Esophagus squamous epithelium (tissue), 5 donors: ENCODE measurements at places on chromosomes 13 and 19.

- no peak for DNase-seq
Measured at GRCh38 chr19:58570770-58571574, 2.2 kb downstream of the MZF1 start.

- DNase-seq = no peak
Measured at GRCh38 chr13:112057439-112057735, 9.6 kb upstream of the SOX1 start.

DNA sequence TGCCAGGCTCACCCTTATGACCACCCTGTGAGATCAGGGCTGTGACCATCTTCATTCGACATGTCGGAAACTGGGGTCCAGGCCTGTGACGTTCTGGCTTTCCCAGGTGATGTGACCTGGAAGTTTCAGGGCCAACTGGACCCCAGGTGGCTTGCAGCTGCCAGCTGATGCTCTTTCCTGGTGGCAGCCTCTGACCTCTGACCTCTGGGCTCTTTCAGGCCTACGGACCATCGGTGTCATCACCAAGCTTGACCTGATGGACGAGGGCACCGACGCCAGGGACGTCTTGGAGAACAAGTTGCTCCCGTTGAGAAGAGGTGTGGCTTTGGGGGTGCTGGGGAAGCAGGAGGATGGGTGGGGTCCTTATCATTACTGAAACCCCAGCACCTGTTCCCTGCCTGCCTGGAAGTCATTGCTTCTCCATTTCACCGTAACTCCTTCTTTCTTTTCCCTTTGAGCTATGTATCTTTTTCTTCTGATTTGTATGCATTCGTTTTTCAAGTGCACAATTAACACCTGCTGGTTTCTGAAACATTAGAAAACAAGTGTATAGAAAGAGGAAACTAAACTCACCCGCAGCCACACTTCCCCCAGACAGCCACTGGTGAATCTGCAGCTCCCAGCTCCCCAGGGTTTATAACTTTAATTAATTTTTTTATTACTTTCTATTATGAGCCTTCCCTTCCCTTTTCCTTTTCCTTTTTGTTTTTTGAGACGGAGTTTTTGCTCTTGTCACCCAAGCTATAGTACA is 58.9 kb downstream of the TMED1 start:
- DNase-seq = no peak

- DNase-seq = no peak
Measured at GRCh38 chr13:37443538-37443937, 155.0 kb downstream of the POSTN start.

DNA sequence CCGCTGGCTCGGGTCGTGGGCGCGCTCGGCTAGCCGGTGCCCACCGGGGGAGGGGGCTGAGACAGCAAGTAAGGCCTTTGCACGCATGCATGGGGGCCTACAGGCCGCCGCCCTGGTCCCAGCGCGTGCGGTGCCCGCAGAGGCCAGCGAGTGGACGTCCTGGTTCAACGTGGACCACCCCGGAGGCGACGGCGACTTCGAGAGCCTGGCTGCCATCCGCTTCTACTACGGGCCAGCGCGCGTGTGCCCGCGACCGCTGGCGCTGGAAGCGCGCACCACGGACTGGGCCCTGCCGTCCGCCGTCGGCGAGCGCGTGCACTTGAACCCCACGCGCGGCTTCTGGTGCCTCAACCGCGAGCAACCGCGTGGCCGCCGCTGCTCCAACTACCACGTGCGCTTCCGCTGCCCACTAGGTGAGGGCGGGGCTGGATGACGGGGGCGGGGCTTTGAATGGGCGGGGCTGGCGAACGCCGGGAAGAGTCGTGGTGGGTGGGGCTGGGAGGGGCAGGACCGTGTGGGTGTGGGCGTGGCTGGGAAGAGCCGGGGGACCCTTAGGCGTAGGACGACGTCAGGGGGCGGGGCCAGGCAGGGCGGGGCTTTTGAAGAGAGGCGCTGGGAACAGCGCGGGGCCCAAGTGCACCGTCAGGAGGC is 2.1 kb downstream of the CILP2 start:
- DNase-seq = no peak

GRCh38 chr19:18091217-18091608 is 4.5 kb upstream of the IL12RB1 start:
- no peak for DNase-seq

DNA sequence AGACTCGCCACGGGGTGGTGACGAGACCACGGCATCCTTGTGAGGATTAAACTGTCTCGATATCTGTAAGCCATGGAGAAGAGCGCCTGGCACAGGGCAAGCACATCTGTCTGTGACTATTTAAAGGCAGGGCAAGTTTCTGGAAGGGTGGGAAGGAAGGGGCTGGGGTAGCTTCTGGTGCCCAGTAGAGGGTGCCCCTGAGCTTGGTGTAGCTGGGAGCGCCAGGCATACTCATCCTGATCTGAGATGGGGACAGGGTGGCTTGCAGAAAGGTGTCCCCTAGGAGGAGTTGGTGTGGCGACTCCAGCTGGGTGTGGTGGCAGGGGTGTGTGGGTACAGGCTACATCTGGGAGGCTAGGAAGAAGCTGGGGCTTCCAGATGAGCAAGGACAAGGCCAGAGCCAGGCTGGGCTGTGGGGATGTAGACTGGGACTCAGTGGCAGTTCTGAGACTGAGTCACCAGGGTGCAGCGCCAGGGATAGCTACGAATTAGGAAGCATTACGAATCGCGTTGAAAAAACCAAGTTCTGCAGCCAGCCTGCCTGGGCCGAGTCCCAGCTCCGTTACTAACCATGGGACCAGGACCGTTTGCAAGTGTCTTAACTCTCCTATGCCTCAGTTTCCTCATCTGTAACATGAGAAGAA is 23.1 kb upstream of the ASPDH start:
- no peak for DNase-seq

- DNase-seq = no peak
Measured at GRCh38 chr19:17475541-17476115, 5.3 kb downstream of the SLC27A1 start.

DNA sequence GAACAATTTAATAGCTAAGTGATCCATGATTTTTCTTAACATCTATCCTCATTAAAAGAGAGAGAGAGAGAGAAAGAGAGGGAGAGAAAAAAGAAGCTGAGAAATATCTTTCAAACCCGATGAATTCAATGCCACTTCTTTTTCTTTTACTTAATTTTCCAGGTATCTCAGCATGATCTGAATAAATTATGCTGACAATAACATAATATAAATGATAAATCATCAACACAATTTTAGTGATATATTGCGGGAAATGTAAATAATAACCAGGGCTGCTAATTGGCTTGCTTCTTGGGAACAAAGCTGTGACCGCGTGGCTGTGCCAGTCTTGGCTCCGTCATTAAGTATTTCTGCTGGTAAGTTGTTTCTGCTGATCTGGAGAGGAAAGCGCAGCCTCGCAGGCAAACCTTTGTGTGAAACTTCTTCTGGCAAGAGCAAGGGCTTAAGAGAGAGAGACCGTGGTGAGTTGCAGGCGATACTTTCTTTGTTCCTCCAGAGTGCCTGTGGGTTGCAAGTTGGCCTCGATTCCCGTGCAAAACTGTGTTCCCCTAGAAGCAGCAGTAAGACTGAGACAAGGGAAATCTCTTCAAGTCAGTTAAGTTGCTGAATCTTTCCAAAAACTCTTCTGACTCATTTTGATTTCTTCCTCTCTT is 489.1 kb upstream of the TSHZ3 start:
- no peak for DNase-seq

- no peak for DNase-seq
Measured at GRCh38 chr13:33318744-33319143, 33.2 kb upstream of the STARD13 start.

DNA sequence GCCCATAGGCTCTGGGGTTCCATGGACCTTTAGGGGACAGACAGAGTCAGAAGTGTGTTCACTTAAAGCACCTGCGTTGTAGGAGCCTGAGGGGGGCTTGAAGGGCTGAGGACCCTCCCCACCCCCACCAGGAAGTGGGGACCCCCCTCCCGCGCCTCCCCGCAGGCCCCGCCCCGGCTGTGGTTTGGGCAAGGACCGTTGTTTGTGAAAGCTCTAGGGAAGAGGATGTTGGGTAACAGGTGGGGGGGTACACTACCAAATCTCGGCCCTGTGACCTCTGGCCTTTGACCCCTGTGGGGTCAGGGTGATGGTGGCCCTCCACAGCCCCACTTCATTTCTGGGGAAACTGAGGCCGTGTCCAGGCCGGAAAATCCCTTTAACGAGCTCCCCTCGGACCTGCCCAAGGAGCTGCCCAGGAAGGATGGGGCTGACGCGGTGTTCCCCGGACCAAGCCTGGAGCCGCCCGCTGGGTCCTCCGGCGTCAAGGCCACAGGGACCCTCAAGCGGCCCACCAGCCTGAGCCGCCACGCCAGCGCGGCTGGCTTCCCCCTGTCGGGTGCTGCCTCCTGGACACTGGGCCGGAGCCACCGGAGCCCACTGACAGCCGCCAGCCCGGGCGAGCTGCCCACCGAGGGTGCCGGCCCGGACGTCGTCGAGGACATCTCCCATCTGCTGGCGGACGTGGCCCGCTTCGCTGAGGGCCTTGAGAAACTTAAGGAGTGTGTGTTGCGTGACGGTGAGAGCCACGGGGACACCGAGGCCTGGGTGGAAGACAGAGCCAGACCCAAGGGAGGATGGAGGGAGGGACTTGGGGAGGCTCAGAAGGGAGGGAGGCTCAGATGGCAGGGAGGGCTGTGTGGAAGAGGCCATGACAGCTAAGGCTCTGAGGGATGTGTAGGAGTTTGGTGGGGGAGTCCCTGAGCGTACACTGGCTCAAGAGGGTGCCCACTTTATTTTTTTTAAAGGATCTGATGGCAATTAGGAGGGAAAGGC is 1.3 kb downstream of the ARHGAP45 start:
- no peak for DNase-seq

DNA sequence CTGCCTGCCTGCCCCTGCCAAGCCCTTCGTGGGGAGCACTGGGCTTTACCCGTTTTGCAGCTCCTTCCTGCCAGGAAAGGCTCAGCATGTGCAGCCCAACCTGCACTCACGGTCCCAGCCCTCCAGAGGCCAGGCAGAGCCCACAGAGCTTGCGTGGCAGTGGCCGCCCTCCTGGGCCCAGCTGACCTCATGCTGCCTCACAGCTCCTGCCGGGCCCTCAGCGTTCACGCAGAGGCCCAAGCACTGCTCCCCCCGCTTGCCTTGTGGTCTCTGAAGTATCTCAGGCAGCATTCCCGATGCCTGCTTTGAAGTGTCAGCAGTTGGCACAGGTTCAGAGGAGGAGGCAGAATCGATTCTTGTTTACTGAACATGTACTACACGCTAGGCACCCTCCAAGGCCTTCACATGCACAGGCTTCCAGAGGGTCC is 32.5 kb downstream of the CAPN12 start:
- DNase-seq = no peak

GRCh38 chr13:44667943-44668342 is 91.8 kb upstream of the TSC22D1 start:
- DNase-seq = no peak

DNA sequence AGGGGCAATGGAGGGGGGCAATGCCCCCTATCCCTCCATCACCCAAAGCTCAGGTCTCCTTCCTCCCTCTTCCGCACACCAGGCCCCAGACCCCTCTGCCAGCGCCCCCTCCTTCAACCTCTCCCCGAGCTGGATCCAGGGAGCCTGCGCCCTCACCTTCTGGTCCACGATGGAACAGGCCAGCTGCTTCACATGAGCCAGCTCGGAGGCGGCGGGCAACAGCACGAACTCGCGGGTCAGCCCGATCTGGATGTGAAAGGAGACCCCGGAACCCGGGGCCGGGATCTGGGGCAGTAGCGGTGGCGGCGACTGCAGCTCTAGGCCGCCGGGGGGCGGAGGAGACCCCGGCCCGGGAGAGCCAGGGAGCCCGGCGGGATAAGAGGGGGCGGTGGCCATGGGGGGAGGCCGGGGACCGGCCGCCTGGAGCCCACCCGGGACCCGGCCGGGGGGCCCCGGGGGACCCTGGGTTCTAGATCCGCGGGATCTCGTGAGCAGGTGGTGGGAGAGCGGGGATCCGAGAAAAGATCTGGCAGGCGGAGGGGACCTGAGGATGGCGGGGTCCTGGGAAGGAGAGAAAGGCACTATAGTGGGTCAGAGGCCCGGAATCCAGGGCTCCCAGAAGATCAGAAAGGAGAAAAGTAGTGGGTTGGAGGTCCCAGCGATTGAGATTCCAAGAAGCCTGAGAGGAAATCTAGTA is 791 bp downstream of the PRKD2 start:
- DNase-seq = no peak

DNA sequence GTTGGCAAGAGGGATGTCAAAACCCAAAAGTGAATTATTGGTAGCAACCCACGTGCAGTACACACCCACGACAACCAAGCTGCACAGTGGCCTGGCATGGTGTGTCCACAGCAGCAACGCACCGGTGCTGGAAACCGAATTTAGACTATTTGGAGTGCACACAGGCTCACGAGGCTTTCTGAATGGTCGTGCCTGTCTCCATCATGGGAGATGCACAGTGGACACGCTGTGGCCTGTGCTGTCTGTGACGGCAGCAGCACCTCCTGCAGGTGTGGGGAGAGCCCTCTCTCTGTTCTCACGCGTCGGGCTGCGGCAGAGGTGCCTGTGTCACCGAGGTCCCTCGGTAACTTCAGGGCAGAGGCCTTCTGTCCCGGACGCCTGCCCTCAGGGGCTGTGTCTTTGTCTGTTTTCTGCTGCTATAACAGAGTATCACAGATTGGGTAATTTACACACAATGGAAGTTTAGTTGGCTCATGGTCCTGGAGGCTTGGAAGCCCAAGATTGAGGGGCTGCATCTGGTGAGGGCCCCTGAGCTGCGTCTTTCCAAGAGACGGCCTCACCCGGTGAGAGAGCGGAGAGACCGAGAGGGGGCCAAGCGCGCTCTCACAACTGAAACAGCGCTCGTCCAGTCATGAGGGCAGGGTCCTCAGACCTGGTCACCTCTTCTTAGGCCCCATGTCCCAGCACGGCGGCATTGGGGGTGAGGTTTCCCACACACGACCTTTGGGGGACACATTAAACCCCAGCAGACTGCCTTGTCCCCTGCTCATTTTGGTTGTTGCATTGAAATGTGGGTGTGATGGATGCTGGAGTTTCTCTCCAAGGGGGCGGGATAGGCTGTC is 9.1 kb upstream of the MCF2L start:
- DNase-seq = no peak

GRCh38 chr13:89027694-89028306 is 1356.6 kb downstream of the SLITRK5 start:
- no peak for DNase-seq

- DNase-seq = no peak
Measured at GRCh38 chr19:589693-590395, at the start of gene HCN2. HCN2 (plus strand) TSS chr19:589881; CDS start chr19:589946, 65 bp downstream.

DNA sequence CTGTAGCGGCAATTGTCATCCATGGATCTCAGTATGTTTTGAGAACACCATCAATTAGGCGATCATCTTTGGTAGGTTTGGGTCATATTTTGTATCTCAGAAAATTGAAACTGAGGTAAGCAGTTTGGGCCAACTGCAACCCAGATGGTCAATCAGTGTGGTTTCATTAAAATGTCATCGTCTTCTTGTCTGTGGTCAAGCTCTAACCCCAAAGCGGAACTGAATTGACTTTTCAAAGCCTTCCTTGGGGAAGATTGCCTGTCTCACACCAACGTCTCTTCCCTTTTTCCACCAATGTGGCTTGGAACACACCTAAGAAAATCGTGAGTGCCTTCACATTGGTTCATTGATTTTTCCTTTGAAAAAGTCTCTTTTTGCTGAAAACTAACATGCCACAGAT is 56.3 kb upstream of the UBAC2 start:
- no peak for DNase-seq

- DNase-seq = no peak
Measured at GRCh38 chr19:1312767-1313694, 27.4 kb downstream of the EFNA2 start.

- DNase-seq = no peak
Measured at GRCh38 chr13:38685974-38686576, 802 bp upstream of the FREM2 start.

- DNase-seq = no peak
Measured at GRCh38 chr13:112131713-112132113, 64.8 kb downstream of the SOX1 start.
